Dermis microvascular lymphatic vessel endothelial cell (primary cell): ENCODE measurements at places on chromosomes 4 and X. TPM values are rescaled to one million over a fixed set of nuclear protein-coding genes. Genes with fewer than 3 reads are reported as not detected.

DNA sequence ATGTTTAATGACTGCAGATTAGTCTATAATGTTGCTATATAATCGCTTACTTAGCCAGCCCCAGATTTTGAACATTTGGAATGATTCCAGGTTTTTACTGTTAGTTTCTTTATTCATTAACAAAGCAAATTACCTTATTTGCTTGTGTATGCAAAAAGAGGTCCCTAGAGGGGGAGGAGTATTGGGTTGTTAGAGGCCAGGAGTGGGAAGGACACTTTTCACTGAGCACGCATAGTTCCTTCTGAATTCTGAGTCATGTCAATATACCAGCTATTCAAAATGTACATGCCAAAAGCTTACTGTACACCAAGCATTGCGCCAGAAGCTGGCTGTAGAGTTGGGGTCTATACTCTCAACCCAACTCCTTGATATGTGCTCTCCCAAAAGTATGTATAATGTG, 5.1 kb upstream of the DGAT2L6 start:
- DNase-seq = no peak

EPGN gene
- total RNA-seq = not detected in 2 replicates

- DNase-seq = no peak
These were observed 6.2 kb upstream of the ARHGAP10 start for GRCh38 chr4:147725673-147726072.

- no peak for DNase-seq
These were observed 20.6 kb downstream of the CORIN start for GRCh38 chr4:47817275-47817674.

GRCh38 chrX:135489542-135489941, 30.9 kb upstream of the INTS6L start:
- no peak for DNase-seq

GRCh38 chr4:8163436-8164193, 5.0 kb upstream of the ABLIM2 start:
- DNase-seq = no peak

- no peak for DNase-seq
These were observed 2.4 kb downstream of the CXCR3 start for GRCh38 chrX:71615954-71616353.

DNA sequence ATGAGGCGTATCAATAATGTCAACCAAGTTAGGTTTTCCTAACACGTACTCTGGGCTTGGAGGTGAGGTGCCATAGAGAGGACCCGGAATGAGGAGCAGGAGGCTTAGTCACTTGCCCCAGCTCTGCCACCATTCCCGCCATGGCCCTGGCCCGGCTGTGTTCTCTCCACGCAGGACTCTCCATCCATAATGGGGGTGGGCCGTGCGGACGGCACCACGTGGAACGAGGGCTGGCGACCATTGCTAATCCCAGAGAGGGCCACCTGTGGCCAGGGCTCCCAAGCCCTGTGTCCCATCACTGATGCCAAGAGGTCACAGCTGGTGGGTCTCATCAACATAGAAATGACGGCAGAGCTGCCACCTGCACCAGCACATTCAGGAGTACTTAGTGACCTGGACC, 76.4 kb downstream of the JAKMIP1 start:
- no peak for DNase-seq

WNK3 gene
- total RNA-seq = 0.13 and 0.38 TPM in 2 replicates

ASB11 gene
- under 0.01 TPM in 1 of 2 replicates, not detected in the other for total RNA-seq

GRCh38 chrX:46628460-46629371, 55.2 kb downstream of the CHST7 start:
- DNase-seq = no peak

DNA sequence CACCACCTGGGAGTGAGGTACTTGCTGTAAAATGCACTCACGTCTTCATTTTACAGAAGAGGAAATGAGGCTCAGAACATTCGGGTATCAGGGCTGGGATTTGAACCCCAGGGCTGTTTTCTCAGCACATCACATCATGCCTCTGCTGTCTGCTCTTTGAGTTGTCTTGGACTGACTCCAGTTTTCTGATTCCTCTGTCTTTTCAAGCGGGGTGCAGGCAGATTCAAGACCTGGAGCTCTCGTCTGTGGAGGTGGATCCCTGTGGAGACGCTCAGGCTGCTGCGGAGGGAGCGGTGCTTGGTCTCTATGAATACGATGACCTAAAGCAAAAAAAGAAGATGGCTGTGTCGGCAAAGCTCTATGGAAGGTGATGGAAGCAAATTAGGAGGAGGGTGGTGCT, 6.3 kb downstream of the LAP3 start:
- DNase-seq = no peak

ALPK1 gene
- 1.0 and 1.2 TPM in 2 replicates for total RNA-seq

DNA sequence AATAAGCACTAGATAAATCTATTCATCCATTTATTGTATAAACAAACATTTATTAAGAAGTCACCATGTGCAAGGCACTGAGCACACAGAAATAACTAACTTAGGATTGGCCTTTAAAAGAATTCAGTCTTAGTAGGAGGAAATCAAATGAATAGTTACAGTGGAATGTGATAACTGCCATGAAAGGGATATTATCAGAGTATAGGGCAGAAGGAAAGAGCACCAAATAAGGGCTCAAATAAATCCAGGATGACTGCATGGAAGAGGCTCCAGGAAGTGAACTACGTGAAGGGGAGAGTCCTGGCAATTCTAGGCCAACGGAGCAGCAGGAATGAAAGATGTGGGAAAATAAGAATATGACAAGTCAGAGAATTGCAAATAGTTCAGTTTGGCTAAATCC, 406.0 kb downstream of the INPP4B start:
- DNase-seq = no peak
